Neural progenitor cell (in vitro differentiated cells): ENCODE measurements at places on chromosomes 4 and X. TPM values are rescaled to one million over a fixed set of nuclear protein-coding genes. Genes with fewer than 3 reads are reported as not detected.

The OTOP1 gene
- not detected in 2 replicates for total RNA-seq

The CCSER1 gene
- 0.28 and 0.77 TPM in 2 replicates for total RNA-seq

The RRH gene
- not detected in 2 replicates for total RNA-seq

The MAOA gene
- total RNA-seq: 4.4 and 12.7 TPM in 2 replicates

The MAGEA9B gene
- not detected in 2 replicates for total RNA-seq

The EFHC2 gene
- total RNA-seq: 1.7 and 3.2 TPM in 2 replicates

The PARM1 gene
- total RNA-seq: 1.2 and 1.6 TPM in 2 replicates
